ENCODE measurements at places on chromosomes 4 and X.
A peak's percentile ranks its signal among the peaks of the same experiment; 100 is the strongest.

DNA sequence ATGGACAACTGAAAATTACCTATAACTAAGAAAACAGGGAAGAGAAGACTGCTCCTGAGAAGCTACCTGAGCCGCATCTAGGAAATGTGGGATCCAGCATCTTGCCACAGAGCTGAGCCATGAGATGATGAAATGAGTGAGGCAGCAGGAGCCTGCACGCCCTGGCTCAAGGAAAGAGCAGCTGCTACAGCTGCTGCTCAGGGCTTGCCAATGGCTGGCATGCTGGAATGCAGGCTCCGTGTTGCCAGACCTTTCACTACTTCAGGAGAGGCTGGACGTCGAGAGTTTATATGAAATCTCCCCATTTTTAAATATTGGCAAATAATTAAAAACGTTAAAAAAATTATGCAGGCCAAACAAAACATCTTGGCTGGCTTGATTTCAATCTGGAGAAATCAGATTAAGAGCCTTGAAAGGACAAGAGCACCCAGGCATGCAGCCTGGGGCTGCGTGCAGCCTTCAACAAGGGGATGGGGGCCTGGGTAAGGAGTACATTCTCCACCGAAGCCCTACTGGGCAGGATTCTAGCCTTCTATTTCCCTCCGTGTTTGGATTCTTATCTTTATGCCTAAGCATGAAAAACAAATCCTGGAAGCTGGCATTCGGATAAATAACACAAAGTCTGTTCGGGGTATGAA, 227.6 kb downstream of the NR3C2 start:
- H3K4me3 ChIP-seq, result no peak overlapping the region
- H3K4me1 ChIP-seq, result peaks cover 11% of the 10 kb centered on the region
- no peak for DNase-seq
- no peak overlapping the region for H3K27ac ChIP-seq
- no peaks in the 10 kb centered on the region for H3K36me3 ChIP-seq
- H3K27me3 ChIP-seq, result no peaks in the 10 kb centered on the region

DNA sequence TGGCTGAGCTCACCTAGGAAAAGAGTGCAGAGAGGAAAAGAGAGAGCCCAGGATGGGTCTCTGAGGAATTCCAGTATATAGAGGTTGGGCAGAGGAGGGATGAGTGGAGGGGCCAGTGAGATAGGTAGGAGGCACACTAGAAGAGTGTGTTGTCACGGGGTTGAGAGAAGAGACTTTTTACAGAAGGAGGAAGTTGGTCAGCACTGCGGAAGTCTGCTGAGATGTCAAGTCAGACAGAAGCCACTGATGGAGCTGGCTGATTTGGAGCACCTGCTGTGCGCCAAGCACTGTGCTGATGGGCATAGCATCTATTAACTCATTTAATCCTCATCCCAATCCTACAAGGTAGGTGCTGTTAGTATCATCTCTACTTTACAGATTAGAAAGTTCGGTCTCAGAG, 60.4 kb downstream of the EFNB1 start:
- DNase-seq, result no peak
- H3K27me3 ChIP-seq, result no peaks in the 10 kb centered on the region
- H3K36me3 ChIP-seq, result no peaks in the 10 kb centered on the region
- H3K4me3 ChIP-seq, result no peak overlapping the region

GRCh38 chrX:29295987-29296680, 708.9 kb downstream of the IL1RAPL1 start:
- no peak overlapping the region for H3K27ac ChIP-seq
- no peaks in the 10 kb centered on the region for H3K36me3 ChIP-seq
- DNase-seq, result no peak
- no peaks in the 10 kb centered on the region for H3K27me3 ChIP-seq

- peaks cover 27% of the 10 kb centered on the region for H3K27me3 ChIP-seq
- H3K36me3 ChIP-seq, result no peaks in the 10 kb centered on the region
- H3K4me3 ChIP-seq, result no peak overlapping the region
- H3K4me1 ChIP-seq, result no peaks in the 10 kb centered on the region
- H3K27ac ChIP-seq, result no peak overlapping the region
- no peak for DNase-seq
Observed at GRCh38 chrX:17377091-17377717, 2.2 kb downstream of the NHS start.

DNA sequence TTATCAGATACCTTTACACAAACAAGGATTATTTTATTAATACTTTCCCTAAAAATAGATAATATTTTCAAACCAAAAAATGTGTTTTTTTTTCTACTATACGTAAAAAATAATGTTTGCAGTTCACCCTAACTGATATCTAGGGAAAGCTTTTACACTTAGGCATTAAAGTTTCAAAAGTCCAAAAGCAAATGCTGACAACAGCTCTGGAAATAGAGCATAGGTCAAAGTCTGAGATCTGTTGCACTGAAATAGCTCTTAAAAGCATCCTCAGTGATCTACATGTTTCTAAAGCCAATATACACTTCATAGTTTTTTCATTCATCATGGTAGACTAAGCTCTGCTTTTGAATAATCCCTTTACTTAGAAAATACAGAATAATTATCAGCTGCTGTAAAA, 222.8 kb downstream of the TRAM1L1 start:
- no peaks in the 10 kb centered on the region for H3K36me3 ChIP-seq
- no peak overlapping the region for H3K4me3 ChIP-seq
- no peak overlapping the region for H3K27ac ChIP-seq

GRCh38 chrX:67622053-67622585, 78.3 kb downstream of the AR start:
- no peak for DNase-seq
- H3K4me1 ChIP-seq, result no peaks in the 10 kb centered on the region
- H3K36me3 ChIP-seq, result no peaks in the 10 kb centered on the region
- no peak overlapping the region for H3K4me3 ChIP-seq

GRCh38 chr4:17817027-17817426, 6.2 kb downstream of the NCAPG start:
- no peaks in the 10 kb centered on the region for H3K36me3 ChIP-seq
- H3K4me3 ChIP-seq, result no peak overlapping the region
- no peaks in the 10 kb centered on the region for H3K4me1 ChIP-seq
- H3K27ac ChIP-seq, result no peak overlapping the region
- H3K27me3 ChIP-seq, result no peaks in the 10 kb centered on the region

DNA sequence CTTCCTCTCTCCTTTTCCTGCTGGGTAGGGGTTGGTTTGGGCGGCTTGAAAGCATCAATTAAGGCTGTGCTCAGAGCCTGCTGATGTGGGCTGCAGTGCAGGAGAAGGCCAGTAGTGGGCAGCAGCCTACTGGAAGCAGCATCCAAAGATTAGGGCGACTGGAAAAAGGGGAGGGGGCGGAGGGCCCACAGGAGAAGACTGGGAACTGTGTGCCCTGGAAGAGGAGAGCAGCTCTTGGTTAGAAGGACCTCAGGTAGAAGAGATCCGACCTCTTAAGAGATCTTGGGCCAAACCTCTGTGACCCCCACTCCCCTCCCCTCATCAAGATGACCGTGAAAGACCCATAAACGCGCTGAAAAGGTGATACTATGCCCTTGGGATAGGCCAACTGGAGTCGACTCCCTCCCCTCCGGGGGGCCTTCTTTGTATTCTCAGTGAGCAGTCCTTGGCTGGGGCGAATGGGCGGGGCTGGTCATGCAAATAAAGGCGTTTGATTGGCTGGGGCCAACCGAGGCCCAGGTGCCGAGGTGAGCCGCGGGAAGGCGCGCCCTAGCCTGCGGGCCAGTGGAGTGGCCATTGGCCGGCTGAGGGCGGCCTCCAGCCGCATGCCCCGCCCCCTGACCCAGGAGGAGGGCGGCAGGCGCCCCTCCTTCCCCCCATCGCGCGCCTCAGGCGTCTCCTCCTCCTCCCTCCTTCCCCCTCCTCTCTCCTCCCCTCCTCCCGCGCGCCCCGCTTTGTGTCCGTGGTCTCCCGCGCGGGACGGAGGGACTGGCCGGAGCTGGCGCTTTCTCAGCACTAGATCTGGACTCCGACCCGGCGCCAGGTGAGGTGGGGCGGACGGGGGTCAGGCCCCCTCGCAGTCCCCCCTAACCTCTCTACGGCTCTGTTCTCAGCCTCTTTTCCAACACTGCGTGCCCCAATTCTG, 10.1 kb downstream of the DLG3 start:
- H3K4me1 ChIP-seq, result peaks cover 7% of the 10 kb centered on the region
- DNase-seq, result peak; percentile 52
- no peaks in the 10 kb centered on the region for H3K36me3 ChIP-seq
- H3K27me3 ChIP-seq, result no peaks in the 10 kb centered on the region
- peak overlapping the region; percentile 62 for H3K4me3 ChIP-seq
- H3K27ac ChIP-seq, result peak overlapping the region; percentile 79

DNA sequence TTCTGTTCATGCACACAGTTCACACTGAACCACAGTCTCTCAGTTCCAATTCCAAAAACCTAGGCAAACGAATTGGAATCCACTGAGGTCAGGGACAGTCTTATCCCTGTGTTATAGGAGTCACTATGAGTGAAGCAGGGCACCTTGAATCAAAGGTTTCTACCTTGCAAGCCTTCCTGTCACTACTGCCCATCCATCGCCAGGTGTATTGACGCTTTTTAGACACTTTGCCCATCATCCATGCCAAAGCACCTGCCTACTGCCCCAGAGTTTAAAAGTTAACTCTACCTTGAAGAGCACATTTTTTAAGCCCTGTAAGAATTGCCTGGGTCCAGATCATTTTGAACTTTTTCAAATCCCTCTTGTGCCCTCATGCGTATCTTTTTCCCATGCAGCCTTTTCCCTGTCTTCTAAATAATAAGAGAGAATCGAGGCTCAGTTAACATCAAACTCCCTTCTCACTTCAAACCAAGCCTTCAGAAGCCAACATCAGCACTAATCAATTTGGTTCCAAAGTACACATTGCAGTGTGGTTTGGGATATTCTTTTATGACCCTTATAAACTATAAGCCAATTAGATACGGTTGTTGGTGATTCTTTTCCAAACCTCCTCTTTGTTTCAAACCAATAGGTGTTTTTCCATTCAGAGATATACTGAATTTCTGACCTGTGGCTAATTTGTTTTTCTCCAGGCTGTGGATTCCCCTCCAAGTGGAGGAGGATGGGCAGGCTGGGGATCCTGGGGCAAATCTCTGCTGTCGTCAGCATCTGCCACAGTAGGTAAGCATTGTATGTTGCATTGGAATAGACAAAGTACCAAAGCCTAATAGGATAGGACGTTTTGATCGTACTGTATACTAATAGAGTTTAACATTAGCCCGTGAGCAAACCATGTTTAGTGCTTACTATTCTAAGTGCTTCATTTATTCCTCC, 23.7 kb downstream of the FAM114A1 start:
- DNase-seq, result no peak
- no peak overlapping the region for H3K4me3 ChIP-seq
- no peaks in the 10 kb centered on the region for H3K4me1 ChIP-seq
- H3K27me3 ChIP-seq, result no peaks in the 10 kb centered on the region
- no peak overlapping the region for H3K27ac ChIP-seq

GRCh38 chr4:97238956-97239666, 904.2 kb downstream of the STPG2 start:
- no peaks in the 10 kb centered on the region for H3K27me3 ChIP-seq
- no peak for DNase-seq
- H3K4me3 ChIP-seq, result no peak overlapping the region
- H3K27ac ChIP-seq, result no peak overlapping the region
- H3K36me3 ChIP-seq, result no peaks in the 10 kb centered on the region

DNA sequence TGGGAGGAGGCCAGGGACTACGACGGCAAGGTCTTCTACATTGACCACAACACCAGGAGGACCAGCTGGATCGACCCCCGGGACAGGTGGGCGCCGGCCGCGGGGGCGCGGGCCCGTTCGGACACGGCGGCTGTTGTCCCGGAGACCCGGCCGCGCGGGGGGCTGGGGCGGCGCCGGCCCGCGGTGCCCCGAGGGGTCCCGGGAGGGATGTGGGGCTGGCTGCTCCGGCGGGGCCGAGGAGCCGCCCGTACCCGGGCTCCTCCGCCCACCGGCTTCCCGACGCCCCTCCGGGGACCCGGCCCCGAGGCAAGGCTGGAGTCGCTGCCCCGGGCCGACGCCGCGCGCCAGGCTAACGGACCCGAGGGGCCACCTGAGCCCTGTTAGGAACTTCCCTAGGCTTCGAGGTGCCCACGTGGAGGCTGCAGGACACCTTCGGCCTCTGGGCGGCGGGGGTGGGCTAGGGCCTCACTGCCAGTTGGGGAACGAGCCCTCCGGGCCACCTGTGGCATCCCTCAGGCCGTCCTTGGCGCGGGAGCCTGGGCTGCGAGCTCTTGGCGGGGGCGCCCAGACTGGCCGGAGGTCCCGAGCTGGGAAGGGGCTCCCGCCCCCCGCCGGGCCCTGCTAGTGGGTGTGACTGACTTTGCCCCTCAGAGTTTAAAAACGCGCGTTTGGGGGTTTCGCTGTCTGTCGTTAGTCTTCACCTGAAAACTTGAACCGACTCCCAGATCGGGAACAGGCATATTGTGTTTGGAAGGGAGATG, 660 bp downstream of the WWC2 start:
- no peaks in the 10 kb centered on the region for H3K36me3 ChIP-seq
- peaks cover 16% of the 10 kb centered on the region for H3K4me1 ChIP-seq
- peaks cover 32% of the 10 kb centered on the region for H3K27me3 ChIP-seq
- H3K27ac ChIP-seq, result no peak overlapping the region
- H3K4me3 ChIP-seq, result peak overlapping the region; percentile 55

DNA sequence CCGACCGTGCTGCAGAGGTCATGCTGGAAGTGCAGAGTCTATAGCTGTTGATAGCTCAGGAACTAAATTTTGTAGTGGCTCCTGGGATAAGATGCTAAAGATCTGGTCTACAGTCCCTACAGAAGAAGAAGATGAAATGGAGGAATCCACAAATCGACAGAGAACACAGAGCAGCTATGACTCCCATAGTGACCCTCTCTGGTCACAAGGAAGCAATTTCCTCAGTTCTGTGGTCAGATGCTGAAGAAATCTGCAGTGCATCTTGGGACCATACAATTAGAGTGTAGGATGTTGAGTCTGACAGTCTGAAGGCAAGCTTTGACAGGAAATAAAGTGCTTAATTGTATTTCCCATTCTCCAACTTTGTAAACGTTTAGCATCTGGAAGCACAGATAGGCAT, 8.8 kb downstream of the MANBA start:
- no peak for DNase-seq
- no peak overlapping the region for H3K4me3 ChIP-seq
- no peaks in the 10 kb centered on the region for H3K4me1 ChIP-seq
- H3K27me3 ChIP-seq, result no peaks in the 10 kb centered on the region

GRCh38 chr4:126647756-126648397, 984.9 kb upstream of the INTU start:
- H3K27ac ChIP-seq, result no peak overlapping the region
- no peak overlapping the region for H3K4me3 ChIP-seq
- no peaks in the 10 kb centered on the region for H3K4me1 ChIP-seq
- H3K36me3 ChIP-seq, result no peaks in the 10 kb centered on the region
- DNase-seq, result no peak
- H3K27me3 ChIP-seq, result no peaks in the 10 kb centered on the region

GRCh38 chrX:40402831-40403533, 177.8 kb upstream of the ATP6AP2 start:
- no peaks in the 10 kb centered on the region for H3K36me3 ChIP-seq
- H3K27ac ChIP-seq, result no peak overlapping the region
- H3K27me3 ChIP-seq, result no peaks in the 10 kb centered on the region
- no peak for DNase-seq

- H3K27ac ChIP-seq, result peak within 1 kb of the TSS; percentile 78
- peaks cover 15% of the 10 kb centered on the region for H3K36me3 ChIP-seq
- no peaks in the 10 kb centered on the region for H3K27me3 ChIP-seq
- peaks cover 15% of the 10 kb centered on the region for H3K4me1 ChIP-seq
- peak within 1 kb of the TSS; percentile 79 for H3K4me3 ChIP-seq
Observed at GRCh38 chrX:155070975-155071693, at the start of the genes BRCC3, CMC4 and MTCP1. TSS of gene BRCC3 (plus strand) at chrX:155071508. CDS start at chrX:155071528, 20 bp downstream. TSS of gene CMC4 (minus strand) at chrX:155071136. CDS start at chrX:155064023, 7,113 bp downstream. TSS of gene MTCP1 (minus strand) at chrX:155071136. CDS start at chrX:155066010, 5,126 bp downstream.

- H3K36me3 ChIP-seq, result no peaks in the 10 kb centered on the region
- no peaks in the 10 kb centered on the region for H3K4me1 ChIP-seq
- no peaks in the 10 kb centered on the region for H3K27me3 ChIP-seq
- no peak overlapping the region for H3K27ac ChIP-seq
Observed at GRCh38 chr4:161564230-161564834, 599.5 kb downstream of the FSTL5 start.

All from T-cell (primary cell).